ENCODE measurements at places on chromosomes 1 and 21.

GRCh38 chr1:108208724-108209446 lies 8.7 kb upstream of the SLC25A24 start:
- no peak for DNase-seq

DNA sequence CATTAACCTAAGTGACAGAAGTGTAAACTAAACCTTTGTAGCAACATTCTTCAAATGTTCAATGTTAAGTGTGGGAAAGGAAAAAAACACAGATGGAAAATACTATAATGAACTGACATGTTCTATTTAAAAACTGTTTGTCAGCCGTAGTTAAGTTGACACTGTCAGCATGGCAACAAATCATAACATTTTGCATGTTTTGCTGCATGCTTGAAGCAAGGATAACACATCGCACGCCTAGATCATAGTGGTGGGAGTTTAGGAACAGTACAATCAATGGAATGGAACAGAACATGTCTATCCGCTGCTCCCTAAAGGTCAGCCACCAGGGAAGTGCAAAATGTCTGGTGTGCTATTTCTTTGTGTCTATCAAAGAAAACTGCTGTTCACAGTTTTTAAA lies 62.5 kb upstream of the ESRRG start:
- no peak for DNase-seq

DNA sequence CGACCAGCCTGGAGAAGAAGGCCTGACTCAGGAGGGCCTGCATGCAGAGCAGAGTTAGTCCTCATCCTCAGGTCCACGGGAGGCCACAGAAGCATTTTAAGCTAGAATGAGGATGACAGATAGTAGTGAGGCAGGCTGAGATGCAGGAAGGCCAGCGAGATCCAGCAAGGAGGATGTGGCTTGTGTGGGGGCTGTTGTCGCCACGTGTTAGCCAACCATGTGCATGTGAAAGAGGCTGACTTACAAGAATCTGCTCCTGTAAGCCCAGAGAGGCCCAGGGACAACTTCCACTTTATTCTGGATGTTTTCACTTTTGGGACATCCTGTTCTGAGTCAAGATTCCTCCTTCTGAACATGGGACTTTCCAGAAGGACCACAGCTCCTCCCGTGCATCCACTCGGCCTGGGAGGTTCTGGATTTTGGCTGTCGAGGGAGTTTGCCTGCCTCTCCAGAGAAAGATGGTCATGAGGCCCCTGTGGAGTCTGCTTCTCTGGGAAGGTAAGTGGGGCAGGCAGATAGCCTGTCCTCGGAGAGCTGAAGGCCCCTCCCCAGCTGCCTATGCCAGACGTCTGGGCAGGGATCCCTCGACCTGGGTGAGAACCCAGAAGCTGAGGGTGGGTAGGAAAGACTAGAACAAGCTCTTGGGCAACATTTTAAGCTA lies at the start of gene SLAMF8:
Gene SLAMF8 (plus strand): TSS at position 433 of the 661 bp plus-strand sequence. CDS start 26 bp downstream, at position 459.
- peak; percentile 26 for DNase-seq

- no peak for DNase-seq
Measured at GRCh38 chr1:47405697-47406096, 10.4 kb upstream of the FOXE3 start.

GRCh38 chr1:41330588-41331545 lies 30.4 kb upstream of the FOXO6 start:
- DNase-seq: no peak

DNA sequence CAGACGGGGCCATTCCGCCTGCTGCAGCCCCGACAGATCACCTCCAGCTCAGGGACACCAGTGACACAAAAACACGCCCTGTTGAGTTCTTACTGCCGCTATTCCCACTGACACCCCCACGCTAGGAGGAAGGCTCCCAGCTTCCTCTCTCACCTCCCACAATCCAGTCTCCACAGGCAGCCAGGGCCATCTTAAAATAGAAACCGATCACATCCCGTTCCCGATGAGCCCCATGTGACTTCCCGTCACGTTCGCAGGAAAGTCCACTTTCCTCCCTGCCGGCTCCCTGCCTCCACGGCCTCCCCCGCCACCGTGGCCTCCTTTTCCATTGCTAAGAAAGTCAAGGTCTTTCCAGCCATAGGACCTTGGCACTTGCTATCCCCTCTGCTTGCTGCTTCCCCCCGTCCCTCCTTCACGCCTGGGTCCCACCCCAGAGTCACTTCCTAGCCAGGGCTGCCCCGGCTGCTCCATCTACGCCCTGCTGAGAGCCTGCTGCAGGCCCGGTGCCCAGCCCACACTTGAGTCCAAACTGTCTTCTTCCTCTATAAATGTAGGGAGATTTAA lies 24.0 kb upstream of the DDOST start:
- no peak for DNase-seq

- no peak for DNase-seq
Measured at GRCh38 chr21:28834335-28835238, 158.1 kb downstream of the LTN1 start.

- DNase-seq: no peak
Measured at GRCh38 chr1:56213068-56213467, 366.3 kb downstream of the PLPP3 start.

- DNase-seq: peak; percentile 56
Measured at GRCh38 chr1:18883636-18884418, 18.5 kb downstream of the ALDH4A1 start.

GRCh38 chr1:111582644-111583618 lies 36.7 kb upstream of the RAP1A start:
- DNase-seq: no peak

- DNase-seq: no peak
Measured at GRCh38 chr1:163315773-163316374, 5.9 kb upstream of the NUF2 start.

- DNase-seq: peak; percentile 66
Measured at GRCh38 chr1:63593886-63594605, 835 bp downstream of the PGM1 start.

Data from activated effector memory CD4-positive, alpha-beta T cell treated with Interleukin-2 at 50 U/mL for 16 hours (primary cell).